ENCODE measurements at places on chromosomes 2 and 18. TPM values are rescaled to one million over a fixed set of nuclear protein-coding genes. Genes with fewer than 3 reads are reported as not detected.

GRCh38 chr2:46390036-46390435 is 89.3 kb upstream of the TMEM247 start:
- no peaks in the 10 kb centered on the region for H3K36me3 ChIP-seq
- H3K4me1 ChIP-seq: no peaks in the 10 kb centered on the region
- no peak overlapping the region for H3K4me3 ChIP-seq
- DNase-seq: no peak
- H3K27ac ChIP-seq: no peak overlapping the region
- H3K27me3 ChIP-seq: peaks cover 2% of the 10 kb centered on the region

- no peaks in the 10 kb centered on the region for H3K4me1 ChIP-seq
- H3K36me3 ChIP-seq: no peaks in the 10 kb centered on the region
- no peak overlapping the region for H3K4me3 ChIP-seq
- H3K27ac ChIP-seq: no peak overlapping the region
- no peak for DNase-seq
Measured at GRCh38 chr2:95374451-95374920, 28.0 kb upstream of the FAHD2A start.

DNA sequence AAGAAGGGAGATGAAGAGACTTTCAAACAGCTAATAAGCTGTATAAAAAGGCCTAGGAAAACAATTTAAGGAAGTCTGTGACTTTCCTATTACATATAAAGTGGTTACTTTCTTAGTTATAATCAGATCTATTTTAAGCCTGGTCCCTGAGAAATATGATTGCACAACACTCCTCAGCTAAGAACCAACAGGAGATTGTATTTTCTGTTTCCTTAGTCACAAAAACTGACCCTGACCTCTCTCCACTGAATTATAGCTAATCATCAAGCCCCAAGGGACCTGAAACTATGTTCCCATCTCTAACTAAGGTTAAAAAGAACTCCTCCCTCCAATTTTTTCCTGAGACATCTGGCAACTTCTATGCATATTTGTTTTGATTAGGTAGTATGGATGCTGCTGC is 106.9 kb downstream of the ROCK1 start:
- no peaks in the 10 kb centered on the region for H3K27me3 ChIP-seq
- H3K4me1 ChIP-seq: no peaks in the 10 kb centered on the region
- peaks cover 35% of the 10 kb centered on the region for H3K36me3 ChIP-seq
- no peak overlapping the region for H3K27ac ChIP-seq
- DNase-seq: no peak

DNA sequence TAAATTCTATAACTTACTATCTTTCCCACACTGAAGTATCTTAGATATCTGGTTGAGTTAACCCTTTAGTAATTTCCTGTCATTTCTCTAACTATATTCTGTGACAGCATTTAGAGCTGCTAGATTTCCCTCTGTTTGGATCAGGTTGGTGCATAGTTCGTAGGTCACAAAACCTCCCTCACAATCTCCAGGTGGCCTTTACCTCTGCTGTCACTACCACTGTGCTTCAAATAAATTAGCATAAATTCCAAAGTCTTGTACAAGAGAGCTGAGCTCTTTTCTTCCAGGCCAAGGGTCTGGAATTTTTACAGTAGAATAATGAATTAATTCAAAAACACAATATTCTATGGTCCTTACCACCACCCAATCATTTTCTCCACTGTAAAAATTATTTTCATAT is 739.7 kb downstream of the ERBB4 start:
- no peaks in the 10 kb centered on the region for H3K27me3 ChIP-seq
- H3K4me3 ChIP-seq: no peak overlapping the region
- no peaks in the 10 kb centered on the region for H3K4me1 ChIP-seq
- H3K36me3 ChIP-seq: no peaks in the 10 kb centered on the region

DNA sequence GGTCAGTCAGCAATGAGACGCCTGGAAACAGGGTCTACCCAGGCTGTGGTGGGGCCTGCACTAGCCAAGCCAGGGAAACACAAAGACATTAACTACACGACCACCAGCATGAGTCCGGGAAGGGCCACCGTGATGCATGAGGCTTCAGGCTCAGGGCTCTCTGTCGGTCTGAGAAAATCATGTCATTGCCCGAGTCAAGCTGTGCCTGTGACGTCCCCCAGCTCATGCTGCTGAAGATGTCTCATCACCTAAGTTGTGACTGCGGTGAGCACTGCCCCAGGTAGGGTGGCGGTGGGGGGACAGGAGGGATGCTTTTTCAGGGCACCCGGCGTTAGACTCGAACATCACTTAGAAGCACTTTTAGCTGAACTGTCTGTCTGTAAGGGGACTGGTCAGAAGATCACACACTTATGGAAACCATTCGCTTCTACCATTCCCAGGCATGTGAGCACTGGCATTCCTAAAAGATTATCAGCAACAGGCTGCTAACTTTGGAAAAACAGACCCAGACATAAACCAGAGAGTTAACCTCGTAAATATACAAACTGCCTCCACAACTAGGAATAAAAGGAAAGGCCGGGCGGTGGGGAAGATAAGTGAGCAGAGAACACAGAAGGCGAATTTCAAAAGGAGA is 234.5 kb downstream of the HDAC4 start:
- DNase-seq: peak; percentile 37
- H3K36me3 ChIP-seq: no peaks in the 10 kb centered on the region
- peak overlapping the region; percentile 62 for H3K27ac ChIP-seq
- H3K27me3 ChIP-seq: no peaks in the 10 kb centered on the region
- H3K4me1 ChIP-seq: no peaks in the 10 kb centered on the region
- no peak overlapping the region for H3K4me3 ChIP-seq

DNA sequence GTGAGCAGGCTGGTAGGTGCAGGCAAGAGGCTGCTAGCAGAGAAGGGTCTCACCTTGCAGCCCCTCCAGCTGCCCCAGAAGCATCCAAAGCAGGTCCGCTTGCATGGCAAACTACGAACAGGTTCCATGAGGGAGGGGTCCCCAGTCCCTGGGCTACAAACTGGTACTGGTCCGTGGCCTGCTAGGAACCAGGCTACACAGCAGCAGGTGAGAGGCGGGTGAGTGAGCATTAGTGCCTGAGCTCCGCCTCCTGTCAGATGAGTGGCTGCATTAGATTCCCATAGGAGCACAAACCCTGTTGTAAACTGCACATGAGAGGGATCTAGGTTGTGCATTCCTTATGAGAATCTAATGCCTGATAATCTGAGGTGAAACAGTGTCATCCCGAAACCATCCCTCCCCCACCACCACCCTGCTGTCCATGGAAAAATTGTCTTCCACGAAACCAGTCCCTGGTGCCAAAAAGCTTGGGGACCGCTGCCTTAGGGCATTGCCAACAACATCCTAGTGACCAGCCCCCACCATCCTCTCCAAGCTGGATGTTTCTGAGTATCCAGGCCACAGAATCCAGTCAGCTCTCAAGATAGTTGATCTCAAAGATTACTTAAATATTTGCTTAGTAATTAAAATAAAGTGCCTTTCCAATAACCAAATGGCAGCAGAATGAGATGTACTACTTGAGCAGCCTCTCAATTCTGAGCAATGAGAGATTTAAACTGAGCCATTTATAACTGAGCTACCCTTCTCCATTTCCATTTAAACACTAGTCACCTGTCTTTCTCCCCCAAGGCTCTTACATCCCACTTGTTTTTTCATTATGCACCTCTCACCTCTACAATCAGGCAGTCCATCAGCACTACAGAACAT is 32.4 kb downstream of the LRP2 start:
- no peak overlapping the region for H3K27ac ChIP-seq
- H3K36me3 ChIP-seq: no peaks in the 10 kb centered on the region
- DNase-seq: no peak
- H3K27me3 ChIP-seq: no peaks in the 10 kb centered on the region
- H3K4me1 ChIP-seq: peaks cover 7% of the 10 kb centered on the region

- no peak for DNase-seq
- H3K4me1 ChIP-seq: no peaks in the 10 kb centered on the region
- H3K27me3 ChIP-seq: peaks cover 83% of the 10 kb centered on the region
- no peaks in the 10 kb centered on the region for H3K36me3 ChIP-seq
Measured at GRCh38 chr2:98348066-98348561, 1.9 kb downstream of the CNGA3 start.

DNA sequence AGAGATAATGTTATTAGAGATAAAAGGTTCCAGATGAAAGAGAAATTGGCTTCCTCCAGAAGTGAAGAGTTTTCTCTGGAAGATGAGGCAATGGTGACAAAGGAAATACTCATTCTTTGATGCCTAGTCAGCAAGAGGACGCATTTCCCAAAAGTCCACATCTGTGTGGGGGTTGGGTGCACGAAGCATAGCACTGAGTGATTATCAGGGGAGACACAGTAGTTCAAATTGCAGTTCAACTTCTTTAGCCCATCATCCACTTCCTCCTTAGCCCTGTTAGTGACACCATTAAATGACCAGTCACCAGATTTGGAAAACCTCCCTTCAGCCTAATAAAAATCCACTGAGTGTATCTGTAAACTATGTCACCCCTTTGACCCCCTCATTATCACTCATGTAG is 80.9 kb upstream of the PHLPP1 start:
- no peaks in the 10 kb centered on the region for H3K27me3 ChIP-seq
- H3K4me3 ChIP-seq: no peak overlapping the region
- H3K27ac ChIP-seq: no peak overlapping the region
- no peak for DNase-seq
- H3K4me1 ChIP-seq: no peaks in the 10 kb centered on the region

DNA sequence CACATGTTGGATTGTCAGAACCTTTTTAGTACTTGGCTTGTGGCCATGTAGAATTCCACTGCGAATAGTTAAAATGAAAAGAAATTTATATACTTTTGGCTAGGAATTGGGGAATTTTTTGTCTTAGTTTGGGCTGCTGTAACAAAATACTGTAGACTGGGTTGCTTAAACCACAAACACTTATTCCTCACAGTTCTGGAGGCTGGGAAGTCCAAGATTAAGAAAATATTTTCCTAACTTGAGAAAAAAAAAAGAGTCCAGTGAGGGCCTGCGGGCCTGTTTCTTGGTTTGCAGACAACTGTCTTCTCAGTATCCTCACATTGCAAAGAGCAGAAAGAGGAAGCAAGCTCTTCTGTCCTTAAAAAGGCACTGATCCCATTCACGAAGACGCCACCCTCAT is 81.9 kb downstream of the CD226 start:
- no peak overlapping the region for H3K4me3 ChIP-seq
- H3K27me3 ChIP-seq: no peaks in the 10 kb centered on the region
- no peaks in the 10 kb centered on the region for H3K36me3 ChIP-seq
- no peaks in the 10 kb centered on the region for H3K4me1 ChIP-seq
- H3K27ac ChIP-seq: no peak overlapping the region
- DNase-seq: no peak

CEP192 gene
- total RNA-seq: 26.3 TPM

SPP2 gene
- total RNA-seq: not detected

MOGAT1 gene
- total RNA-seq: not detected

Measured in cardiac muscle cell (in vitro differentiated cells and primary cell).